ENCODE measurements at places on chromosomes 7 and 10.

DNA sequence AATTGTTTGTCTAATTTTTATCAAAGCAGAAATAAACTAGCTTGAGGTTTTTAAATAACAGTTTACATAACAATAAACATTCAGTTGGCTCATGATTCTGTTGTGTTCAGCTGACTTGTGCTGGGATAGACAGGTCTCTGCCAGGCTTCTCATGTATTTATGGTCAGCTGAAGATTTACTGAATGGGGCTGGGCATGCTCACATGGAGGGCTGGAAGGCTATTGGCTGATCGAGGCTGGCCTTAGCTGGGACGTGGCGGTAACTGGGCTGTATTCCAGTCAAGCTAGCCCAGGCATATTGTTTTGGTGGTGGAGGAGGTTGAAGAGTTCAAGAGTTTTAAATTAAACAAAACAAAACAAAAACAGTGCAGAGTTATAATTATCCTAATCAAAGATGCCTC, 251.0 kb upstream of the MTPN start:
- no peak for DNase-seq

GRCh38 chr7:15720849-15721471, 34.5 kb upstream of the MEOX2 start:
- DNase-seq: no peak

DNA sequence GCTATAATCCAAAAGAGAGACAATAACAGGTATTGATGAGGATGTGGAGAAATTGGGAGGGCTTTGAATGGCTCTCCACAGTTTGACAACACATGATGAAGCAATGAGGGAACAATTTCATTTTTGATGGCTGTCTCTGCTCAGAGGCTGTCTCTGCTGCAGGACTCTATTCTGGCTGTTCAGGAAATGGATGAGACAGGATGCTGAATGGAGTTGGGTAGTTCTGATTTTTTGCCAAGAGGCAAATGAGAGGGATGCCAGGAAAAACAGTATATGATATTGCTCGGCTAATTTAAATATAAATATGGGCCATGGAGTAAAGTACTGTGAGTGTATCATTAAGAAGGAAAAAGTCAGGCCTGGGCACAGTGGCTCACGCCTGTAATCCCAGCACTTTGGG, 16.8 kb downstream of the APBB1IP start:
- DNase-seq: no peak

- DNase-seq: no peak
Measured at GRCh38 chr7:28311670-28312069, 100.6 kb upstream of the CREB5 start.

GRCh38 chr7:99128076-99128950, 15.6 kb downstream of the SMURF1 start:
- DNase-seq: no peak

DNA sequence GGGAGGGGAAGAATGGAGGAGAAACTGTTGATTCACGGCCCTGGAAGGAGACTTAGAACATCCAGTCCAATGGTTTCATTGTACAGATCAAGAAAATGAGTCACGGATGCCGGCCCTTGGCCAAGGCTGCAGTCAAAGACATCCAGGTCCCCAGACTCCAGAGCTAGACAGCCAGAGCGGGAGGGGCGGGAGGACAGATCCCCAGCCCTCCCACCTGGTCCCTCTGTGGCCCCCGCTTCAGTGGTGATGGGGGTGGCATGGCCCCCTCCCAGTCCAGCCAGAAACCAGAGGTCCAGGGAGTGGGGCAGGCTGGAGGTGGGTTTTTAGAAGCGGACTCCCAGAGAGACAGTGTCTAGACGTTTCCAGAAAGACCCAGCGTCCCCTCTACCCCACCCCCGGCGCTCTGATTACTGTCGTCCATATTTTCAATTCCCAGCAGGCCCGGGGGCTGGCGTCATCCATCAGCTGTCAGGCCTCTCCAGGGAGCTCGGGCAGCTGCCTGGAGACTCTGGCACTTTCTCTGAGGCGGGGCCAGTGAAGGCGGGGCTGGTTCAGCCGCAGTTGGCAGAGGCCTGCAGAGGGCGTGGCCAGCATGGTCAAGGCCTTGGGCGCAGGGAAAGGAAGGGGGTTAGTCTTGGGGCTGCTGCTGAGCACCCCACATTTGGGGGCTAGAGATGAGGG, 8.0 kb upstream of the HSPB1 start:
- DNase-seq: peak; percentile 99

DNA sequence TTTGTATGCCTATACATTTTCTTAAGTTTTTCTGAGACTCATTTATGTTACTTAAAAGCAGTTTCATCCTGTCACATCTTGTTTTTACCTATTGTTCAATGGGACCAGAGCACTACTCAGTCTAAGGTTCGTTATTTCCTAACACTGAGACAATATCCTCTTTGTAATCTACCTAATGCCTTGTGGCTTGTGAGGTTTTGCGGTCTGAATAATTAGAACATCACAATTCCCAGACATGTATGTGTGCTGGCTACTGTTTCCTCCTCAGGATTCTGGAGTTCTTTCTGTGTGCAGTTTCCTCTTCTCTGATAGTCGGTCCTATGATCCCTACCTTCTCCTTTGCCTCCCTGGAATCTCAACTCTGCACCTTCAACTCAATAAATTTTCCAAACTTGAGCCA, 620.2 kb downstream of the ANKRD7 start:
- DNase-seq: no peak

GRCh38 chr7:50333221-50333651, 28.7 kb downstream of the IKZF1 start:
- no peak for DNase-seq

DNA sequence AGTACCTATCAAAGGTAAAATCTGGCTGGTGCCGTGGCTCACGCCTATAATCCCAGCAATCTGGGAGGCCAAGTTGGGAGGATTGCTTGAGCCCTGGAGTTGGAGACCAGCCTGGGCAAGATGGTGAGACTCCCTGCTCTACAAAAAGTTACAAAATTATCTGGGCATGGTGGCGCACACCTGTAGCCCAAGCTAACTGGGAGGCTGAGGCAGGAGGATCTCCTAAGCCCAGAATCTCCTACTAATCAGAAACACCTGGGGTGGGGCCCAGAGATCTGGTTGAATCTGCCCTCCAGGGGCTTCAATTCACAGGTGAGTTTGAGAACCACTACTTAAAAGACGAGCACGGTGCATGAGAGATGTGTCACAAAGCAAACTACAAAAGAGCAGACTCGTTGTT, 2.4 kb downstream of the PLA2G12B start:
- no peak for DNase-seq

GRCh38 chr10:62511656-62512055, 137.5 kb downstream of the ZNF365 start:
- DNase-seq: no peak

DNA sequence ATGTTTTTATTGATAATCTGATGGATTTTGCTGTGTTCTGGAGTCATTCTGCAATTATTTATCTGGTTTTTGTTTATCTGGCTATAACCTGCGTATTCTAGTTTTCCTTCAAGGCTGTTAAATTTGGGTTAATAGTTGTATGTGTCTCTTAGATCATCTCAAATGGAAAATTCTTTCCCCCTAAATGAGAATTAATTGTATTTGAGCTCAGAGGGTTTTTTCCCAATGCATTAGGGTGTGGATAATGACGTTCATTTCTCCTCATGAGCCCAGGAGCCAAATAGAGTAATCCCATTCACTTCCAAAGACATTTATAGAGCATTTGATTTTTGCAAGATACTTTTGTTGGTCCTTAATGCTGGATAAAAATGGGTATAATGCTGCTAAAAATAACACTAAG, 564.6 kb downstream of the GALNT17 start:
- DNase-seq: no peak

- no peak for DNase-seq
Measured at GRCh38 chr7:130662426-130662825, 6.1 kb downstream of the COPG2 start.

GRCh38 chr7:91407942-91408341, 143.7 kb downstream of the FZD1 start:
- no peak for DNase-seq

DNA sequence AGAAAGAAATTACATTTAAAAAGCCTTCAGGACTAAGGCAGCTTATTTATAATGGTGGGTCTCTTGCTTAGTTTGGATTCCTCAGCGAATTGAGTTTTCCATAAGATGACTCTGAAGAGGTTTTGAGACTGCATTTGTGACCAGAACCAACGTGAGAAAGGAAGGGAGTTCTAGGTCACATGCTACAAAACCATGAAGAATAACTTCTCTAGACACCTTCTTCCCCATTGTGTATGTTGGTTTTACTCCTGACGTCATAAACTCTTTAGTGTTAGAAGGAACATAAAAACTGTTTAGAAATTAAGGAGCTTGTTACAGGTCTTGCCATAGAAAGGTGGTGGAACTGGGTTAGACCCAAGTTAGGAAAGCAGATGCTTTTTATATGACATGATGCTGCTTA, 11.1 kb downstream of the PTPN12 start:
- no peak for DNase-seq

DNA sequence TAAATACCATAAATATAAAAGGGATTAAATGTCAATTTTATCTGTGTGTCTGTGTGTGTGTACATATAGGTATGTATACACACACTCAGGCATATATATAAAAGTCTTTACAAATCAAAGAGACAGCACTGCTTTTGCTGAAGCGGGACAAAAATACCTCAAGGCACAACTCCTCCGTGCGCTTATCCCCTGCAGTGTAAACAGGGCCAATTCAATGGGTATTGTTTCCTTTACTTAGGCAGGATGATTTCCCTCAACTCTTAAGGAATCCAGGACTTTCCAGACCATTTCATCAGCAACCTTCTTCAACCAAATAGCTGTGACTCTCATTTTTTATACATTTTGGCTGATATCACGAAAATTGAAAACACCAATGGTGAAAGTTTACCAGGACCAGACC, 227.7 kb downstream of the CRPPA start:
- DNase-seq: no peak

DNA sequence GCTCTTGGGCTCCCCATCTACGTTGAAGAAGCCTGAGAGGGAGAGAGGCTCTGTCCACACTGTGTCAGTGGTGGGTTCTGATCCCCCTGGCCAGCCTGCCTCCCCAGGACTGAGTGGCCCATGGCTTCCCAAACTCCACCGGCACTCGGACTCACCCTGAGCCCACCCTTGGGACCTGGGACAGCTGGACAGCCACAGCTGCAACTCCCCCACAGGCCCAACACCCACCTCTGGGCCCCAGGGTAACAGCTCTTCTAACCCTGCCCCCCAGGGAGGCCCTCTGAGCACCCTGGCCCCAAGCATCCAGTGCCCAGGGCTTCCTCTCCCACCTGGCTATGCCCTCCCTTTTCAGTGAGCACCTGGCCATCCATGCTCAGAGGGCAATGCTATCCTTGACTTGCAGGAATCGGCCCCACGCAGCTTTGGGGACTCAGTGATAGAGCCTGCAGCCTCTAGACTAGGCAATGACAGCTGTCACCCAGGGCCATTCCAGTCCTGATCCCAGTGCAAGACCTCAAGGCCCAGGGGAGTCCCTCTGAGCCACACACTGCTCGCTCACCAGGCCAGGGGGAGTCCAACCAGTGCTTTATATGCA, 17.9 kb downstream of the OGDHL start:
- DNase-seq: no peak

GRCh38 chr10:75100764-75101291, 10.6 kb upstream of the SAMD8 start:
- peak; percentile 31 for DNase-seq

GRCh38 chr10:86048973-86049372, 317.6 kb downstream of the GRID1 start:
- DNase-seq: no peak

- DNase-seq: no peak
Measured at GRCh38 chr10:22003964-22004281, 393 bp upstream of the DNAJC1 start.

Data from aorta (tissue), 5 donors.